ENCODE measurements at places on chromosomes 7 and 10.

DNA sequence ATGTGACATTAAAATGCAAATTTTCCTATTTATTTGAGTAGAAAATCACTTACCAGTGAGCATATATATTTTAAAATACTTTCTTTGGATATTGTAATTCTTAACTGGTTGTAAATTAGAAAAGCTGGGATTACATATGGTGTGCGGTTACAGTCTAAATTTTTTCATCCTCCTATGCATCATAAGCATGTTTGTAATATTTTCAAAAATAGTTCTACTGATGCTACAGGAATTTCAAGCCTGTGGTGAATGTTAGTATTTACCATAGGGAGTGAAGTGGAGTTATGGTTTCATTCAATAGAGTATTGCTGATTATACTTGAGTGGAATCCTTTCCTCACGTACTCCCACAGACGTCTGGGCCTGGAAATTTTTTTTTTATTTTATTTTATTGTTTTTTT, 34.6 kb upstream of the ST7 start:
- DNase-seq, result no peak

- no peak for DNase-seq
These were observed 26.7 kb upstream of the ZNF800 start for GRCh38 chr7:127419196-127419595.

GRCh38 chr7:91310830-91311460, 46.7 kb downstream of the FZD1 start:
- DNase-seq, result no peak

GRCh38 chr10:50575477-50576244, 48.1 kb downstream of the SGMS1 start:
- no peak for DNase-seq

GRCh38 chr10:63169624-63170023, 36.5 kb downstream of the NRBF2 start:
- DNase-seq, result no peak

DNA sequence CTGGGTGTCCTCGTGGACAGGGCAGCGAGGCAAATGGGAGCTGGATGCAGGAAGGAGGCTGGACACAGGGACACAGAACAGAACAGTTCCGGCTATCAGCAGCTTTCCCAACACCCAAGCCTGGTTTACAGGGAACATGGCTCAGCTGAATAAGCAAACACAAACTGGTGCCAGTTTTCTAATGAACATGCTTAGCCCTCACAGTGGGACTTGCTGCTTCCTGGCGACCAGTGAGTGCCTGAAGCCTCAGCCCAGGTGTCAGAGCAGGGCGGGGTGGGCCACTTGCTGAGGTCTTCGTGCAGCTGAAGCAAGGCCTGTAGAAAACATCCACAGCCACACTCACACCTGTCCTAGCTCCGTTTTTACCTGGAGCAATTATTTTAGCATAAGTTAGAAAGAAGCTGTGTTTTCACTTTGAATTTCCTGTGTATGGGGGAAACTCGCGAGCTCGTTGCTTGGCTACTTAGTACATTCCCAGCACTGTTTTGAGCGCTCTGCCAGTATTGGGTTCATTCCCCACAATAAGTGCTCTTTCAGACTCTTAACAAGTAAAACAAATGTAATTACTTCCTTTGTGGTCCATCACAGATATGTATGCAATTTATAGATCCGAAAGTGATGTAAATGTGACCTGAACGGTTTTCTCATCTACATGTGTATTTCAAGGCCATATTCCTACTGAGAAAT, 261.2 kb upstream of the SHH start:
- DNase-seq, result no peak

DNA sequence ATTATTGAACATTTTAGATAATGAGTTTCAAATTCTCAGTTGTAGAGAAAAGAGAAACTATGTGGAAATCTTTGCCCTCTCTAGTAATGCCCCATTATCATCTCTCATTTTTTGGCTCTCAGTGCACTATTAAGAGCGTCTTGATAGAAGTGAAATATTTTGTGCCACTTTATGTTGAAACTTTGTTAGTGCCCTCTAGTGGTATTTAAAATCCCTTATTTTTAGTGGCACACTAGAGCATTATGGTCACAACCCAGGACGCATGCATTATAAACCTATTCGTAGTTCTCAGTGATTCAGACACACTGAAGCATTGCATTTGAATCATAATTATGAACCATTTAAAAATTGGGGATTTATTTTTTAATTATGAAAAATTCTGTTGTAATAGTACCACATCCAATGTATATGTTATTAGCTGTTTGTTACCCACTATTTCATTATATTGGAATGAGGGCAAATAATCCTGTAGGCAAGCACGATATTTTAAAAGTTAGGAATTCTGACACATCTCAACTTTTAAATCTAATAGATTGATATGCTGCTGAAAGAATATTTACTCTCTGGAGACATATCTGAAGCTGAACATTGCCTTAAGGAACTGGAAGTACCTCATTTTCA, 21.9 kb downstream of the PDCD4 start:
- DNase-seq, result no peak

GRCh38 chr10:131858583-131859340, 42.0 kb upstream of the PPP2R2D start:
- DNase-seq, result no peak

DNA sequence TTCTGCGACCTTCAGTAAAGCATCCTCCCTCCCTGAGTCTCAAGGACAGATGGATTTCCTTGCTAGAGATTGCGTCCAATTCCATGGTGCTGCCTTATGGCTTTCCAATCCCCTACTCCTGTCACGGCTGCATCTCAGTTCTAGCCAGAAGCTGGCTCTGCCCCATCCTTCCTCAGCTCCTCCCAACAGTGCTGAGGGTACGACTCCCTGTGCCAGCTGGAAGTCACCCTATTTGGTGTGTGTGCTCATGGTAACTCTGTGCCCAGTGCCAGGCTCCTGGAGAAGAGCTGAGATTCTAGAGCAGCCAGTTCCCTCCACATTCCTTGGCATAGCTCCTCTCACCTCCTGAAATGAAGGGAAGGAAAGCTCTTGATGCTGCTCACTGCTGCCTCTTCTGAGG, 185.0 kb upstream of the PODXL start:
- no peak for DNase-seq

DNA sequence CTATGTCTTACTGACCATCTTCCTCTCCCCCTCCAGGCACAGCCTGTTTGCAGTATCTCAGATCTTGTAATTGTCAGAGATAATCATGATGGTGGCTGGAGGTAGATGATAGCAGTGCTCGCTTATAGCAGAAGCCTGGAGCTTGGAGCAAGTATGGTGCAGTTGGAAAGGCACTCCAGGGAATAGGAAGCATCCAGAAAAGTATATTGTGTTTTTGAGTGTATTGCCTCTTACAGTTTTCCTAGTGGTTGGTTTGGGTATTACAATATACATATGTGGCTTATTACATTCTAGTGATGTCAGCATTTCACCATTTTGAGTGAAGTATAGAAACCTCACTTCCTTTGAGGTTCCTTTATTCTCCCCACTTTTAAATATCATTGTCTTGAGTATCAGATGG, 101.5 kb downstream of the STK31 start:
- no peak for DNase-seq

DNA sequence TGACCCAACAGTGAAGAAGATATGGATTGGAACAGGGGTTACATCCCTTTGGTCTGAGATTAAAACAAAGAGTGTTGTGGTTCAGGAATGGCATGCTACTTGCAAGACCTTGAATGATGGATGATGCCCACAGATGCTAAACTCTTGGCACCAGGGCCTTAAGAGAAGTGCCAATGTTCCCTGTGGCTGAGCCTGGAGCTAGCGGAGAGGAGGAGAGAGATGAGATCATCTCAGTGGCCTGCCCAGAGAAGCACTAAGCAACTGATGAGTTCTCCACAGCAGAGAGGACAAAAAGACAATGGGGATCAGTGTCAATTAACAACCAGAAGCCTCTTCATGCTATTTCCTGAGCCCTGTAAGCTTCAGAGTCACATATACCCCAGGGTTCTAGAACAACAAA, 97.8 kb downstream of the ELAPOR2 start:
- no peak for DNase-seq

GRCh38 chr7:47685712-47686376, 103.9 kb upstream of the TNS3 start:
- DNase-seq, result no peak

- no peak for DNase-seq
These were observed 752 bp downstream of the LRMDA start for GRCh38 chr10:75432176-75432575.

DNA sequence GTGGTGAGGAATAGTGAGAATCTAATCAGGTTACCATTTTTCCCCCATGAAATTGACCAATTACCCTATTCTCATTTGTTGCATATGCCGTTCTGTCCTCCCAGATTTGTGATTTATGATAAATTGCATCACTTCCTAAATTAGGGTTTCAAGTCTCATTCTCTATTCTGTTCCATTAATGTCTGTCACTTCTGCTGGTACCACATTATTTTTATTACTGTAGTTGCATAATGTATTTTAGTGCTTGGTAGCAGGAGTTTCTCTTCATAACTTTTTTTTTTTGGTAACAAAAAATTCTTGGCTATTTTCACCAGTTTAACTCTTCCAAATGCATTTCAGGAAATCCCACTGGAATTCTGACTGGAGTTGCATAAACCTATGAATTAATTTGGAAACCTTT, 44.0 kb upstream of the FAM133B start:
- no peak for DNase-seq

DNA sequence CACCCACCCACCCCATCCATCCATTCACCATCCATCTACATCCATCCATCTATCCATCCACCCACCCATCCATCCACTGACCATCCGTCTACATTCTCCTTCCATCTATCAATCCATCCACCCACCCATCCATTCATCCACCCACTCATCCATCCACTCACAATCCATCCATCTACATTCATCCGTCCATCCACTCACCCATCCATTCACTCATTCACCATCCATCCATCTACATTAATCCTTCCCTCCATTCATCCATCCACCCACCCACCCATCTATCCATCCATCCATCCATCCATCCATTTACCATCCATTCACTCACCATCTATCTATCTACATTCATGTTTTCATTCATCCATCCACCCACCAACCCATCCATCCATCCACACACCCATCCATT, 292.5 kb downstream of the ADARB2 start:
- no peak for DNase-seq

DNA sequence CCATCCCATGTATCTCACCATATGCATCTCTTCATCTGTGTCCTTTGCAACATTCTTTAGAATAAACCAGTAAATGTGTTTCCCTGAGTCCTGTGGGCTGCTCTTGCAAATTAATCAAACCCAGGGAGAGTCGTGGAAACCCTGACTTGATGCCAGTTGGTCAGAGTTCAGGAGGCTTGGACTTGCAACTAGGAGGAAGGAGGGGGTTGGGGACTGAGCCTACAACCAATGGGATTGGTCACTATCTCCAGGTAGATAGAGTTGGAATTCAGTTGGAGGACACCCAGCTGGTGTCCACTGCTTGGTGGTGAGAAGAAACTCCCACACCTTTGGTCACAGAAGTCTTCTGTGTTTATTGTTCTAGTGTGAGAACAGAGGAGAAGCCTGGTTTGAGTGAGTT, 38.3 kb upstream of the PRKCQ start:
- DNase-seq, result no peak

DNA sequence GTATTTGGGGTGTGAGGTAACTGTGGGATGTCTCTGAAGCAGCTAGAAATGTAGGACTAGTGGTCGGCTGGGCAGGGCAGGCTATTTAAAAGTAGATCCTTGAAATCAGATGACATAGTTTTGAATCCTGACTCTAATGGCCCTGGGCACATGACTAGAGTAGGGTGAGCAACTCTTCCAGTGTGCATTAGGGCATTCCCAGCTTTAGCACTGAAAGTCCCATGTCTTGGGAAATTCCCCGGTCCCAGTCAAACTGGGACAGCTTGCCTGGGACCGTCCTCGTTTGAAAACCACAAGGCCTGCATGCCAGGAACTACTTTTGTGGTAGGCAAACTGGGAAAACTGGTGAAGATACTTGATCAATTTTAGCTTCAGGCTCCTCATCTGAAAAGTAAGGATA, 255.3 kb downstream of the PTEN start:
- DNase-seq, result no peak

DNA sequence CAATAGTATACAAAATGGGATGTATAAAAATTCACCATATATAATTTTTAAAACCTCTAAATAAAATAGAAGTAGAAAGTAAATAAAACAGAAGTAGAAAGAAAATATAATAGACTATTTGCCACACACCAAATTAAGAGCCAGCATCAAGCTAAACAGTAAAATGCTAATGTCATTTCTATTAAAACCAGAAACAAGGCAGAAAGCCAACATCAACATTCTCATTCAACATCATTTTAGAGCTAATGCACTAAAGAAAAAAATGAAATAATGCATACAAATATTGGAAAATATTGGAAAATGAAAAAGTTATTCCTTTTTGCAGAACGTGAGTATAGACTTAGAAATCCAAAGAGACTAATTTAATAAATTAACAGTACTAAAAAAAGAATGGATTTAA, 23.4 kb upstream of the RELN start:
- DNase-seq, result no peak

- no peak for DNase-seq
These were observed 209.1 kb downstream of the PRPF18 start for GRCh38 chr10:13795653-13796555.

- DNase-seq, result no peak
These were observed 250.2 kb downstream of the BUB3 start for GRCh38 chr10:123404357-123404756.

GRCh38 chr7:2151237-2151636, 81.5 kb downstream of the MAD1L1 start:
- DNase-seq, result no peak

GRCh38 chr10:91296471-91296870, 76.0 kb downstream of the PCGF5 start:
- no peak for DNase-seq

- DNase-seq, result no peak
These were observed 30.3 kb upstream of the LSM8 start for GRCh38 chr7:118153551-118154177.

- DNase-seq, result no peak
These were observed 38.5 kb upstream of the MKRN1 start for GRCh38 chr7:140517546-140518369.

DNA sequence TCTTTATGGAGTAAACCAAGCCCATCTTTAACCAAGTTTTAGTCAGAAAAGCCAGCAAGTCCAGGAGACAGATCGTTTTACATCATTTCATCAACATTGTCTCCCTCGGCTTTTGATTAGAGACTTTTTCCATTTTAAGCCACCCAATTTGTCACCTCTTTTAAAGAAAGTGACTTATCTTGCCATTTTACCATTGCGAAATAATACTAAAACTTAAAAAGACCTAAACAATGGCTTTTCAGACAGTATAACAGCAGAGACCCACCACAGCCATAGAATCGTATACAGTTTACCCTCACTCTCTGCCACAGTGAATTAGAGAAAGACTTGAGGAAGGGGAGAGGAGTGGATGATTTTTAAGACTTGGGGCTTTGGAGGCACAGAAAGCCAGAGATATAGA, 359.7 kb upstream of the C7orf33 start:
- no peak for DNase-seq

GRCh38 chr7:18317941-18318340, 177.6 kb upstream of the HDAC9 start:
- no peak for DNase-seq

- no peak for DNase-seq
These were observed 102.2 kb downstream of the ZNF92 start for GRCh38 chr7:65475734-65476319.

- no peak for DNase-seq
These were observed 82.5 kb downstream of the ZNF365 start for GRCh38 chr10:62456611-62457101.

- DNase-seq, result no peak
These were observed 14.8 kb upstream of the PRKAG2 start for GRCh38 chr7:151891753-151892152.
